CD4-positive, alpha-beta T cell treated with Interleukin-15 for 1 hour (primary cell): ENCODE measurements at places on chromosomes 4 and X.
A peak's percentile ranks its signal among the peaks of the same experiment; 100 is the strongest.

DNA sequence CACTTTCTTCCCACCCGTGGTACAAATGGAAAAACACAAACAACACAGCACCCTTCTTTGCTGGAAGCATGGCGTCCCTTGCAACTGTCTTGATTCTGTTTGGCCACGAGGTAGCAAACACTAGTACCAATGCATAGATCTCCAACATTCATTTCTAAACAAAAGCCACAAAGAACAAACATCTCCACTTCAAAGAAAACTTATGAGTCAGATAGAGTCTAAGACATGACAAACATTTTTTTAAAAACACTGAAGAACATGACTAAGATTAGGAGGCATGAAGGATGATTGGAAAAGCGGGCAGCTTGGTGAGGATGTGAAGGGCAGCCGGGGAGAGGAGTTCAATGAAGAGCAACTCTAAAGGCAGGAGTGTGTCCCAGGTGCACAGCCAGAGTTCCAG, 197.6 kb upstream of the FAM9B start:
- no peak for DNase-seq

GRCh38 chrX:84258708-84259107, 70.7 kb upstream of the RPS6KA6 start:
- no peak for DNase-seq

DNA sequence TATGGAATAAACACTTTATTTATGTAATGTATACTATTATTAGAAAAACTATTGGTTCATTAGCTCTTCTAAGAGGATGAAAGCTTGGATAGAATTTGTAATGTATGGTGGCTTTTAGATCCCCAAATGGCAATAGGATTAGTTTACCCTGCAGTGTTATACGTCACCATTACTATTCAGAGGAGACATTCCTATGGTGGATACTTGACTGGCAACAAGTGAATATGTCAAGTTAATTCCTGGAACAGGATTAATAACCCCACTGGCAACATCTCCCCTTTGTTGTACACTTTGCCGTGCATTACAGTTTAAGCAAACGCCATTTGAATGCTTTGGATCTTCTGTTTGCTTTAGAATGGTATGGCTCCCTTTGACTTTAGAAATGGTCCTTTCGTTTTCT, 420.3 kb downstream of the FAM47B start:
- DNase-seq: no peak

DNA sequence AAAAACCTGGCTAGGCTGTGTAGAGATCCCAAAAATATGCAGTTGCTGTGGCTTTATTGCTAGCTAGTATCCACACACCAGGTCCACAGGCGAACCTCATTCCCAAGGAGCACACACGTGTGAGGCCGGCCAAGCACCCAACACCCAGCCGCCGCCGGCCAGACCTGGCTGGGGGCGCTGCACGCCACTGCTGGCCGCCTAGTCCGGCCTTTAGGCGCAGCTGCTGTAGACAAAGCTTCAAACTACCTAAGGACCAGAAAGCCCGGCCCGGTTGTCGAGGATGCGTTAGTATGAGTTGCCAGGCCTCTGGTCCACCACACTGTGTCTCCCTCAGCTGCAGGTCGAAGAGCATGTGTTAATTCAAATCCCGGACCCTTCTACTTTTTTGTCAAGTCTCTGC, 3.1 kb downstream of the POU3F4 start:
- no peak for DNase-seq

GRCh38 chr4:84051089-84051488, 448.0 kb downstream of the NKX6-1 start:
- no peak for DNase-seq

GRCh38 chrX:96181605-96182004, 503.0 kb upstream of the DIAPH2 start:
- no peak for DNase-seq

DNA sequence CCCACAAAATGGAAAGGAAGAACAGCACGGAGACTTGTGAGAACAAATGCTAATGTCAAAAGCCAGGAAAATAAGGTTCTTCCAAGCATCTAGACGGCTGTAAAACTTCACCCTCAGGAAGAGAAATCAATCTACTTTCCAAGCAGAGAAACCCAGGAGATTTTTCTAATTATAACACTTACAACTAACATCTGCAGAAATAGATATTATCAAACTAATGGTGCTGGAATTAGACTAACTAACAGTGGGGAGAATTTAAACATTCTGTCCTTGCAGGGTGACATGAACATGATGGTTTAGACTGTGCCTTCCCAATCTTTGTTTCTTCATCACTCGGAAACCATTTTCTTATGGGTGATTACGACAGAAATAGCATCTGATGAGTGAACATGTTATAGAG, 40.3 kb downstream of the SOD3 start:
- no peak for DNase-seq

GRCh38 chr4:98801259-98801725, 127.6 kb downstream of the EIF4E start:
- no peak for DNase-seq

- no peak for DNase-seq
Observed at GRCh38 chrX:22196149-22196548, 76.6 kb upstream of the CBLL2 start.

- no peak for DNase-seq
Observed at GRCh38 chr4:26030260-26030667, 116.2 kb downstream of the SMIM20 start.

DNA sequence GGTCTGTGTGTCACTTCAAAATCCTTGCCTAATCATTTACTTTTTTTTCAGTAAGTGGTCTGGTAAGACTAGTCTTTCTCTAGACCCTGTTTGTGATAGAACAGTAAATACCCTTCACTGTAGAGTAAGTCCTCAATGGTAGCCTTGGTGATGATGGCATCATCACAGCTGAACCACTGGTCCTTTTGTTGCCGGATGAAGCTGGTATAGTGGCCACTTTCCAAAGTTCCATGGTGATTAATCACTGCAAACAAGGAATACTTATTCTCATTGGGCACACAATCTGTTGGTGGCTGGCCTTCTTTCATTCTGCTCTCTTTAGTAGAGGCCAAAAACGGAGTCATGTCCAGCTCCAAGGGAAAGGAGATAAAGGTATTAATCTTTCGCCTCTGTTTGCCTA, 2.9 kb downstream of the USP51 start:
- DNase-seq: no peak

- DNase-seq: peak; percentile 51
Observed at GRCh38 chrX:21972721-21973120, 32.2 kb downstream of the SMS start.

- no peak for DNase-seq
Observed at GRCh38 chr4:7886007-7886973, 53.4 kb downstream of the AFAP1 start.

DNA sequence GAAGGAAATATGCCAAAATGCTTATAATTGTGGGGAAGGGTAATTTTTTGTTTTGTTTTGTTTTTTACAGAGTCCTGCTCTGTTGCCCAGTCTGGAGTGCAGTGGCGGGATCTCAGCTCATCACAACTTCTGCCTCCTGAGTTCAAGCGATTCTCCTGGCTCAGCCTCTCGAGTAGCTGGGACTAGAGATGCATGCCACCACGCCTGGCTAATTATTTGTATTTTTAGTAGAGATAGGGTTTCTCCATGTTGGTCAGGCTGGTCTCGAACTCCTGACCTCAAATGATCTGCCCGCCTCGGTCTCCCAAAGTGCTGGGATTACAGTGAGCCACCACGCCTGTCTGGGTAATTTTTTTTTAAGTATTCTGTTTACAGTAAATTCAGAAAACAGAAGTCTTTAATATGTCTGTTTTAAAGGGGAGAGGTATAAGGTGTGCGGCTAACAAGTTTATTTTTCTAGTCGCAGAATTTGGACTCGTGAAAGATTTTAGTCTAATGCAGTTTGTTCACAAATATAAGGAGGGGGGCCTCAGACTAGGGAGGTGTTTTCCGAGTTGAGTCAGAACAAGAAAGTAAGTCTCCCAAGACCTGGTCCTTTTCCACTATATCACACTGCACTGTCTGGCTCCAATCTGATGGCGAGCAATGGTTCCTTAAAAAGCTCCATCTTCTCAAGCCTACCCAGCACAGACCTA, 1.5 kb downstream of the ACSL1 start:
- no peak for DNase-seq
